ENCODE measurements at places on chromosomes 7 and 10.

- DNase-seq: no peak
Observed at GRCh38 chr7:33039257-33039902, 23.2 kb downstream of the NT5C3A start.

GRCh38 chr10:69516316-69516715 lies 56.9 kb downstream of the NEUROG3 start:
- no peak for DNase-seq

DNA sequence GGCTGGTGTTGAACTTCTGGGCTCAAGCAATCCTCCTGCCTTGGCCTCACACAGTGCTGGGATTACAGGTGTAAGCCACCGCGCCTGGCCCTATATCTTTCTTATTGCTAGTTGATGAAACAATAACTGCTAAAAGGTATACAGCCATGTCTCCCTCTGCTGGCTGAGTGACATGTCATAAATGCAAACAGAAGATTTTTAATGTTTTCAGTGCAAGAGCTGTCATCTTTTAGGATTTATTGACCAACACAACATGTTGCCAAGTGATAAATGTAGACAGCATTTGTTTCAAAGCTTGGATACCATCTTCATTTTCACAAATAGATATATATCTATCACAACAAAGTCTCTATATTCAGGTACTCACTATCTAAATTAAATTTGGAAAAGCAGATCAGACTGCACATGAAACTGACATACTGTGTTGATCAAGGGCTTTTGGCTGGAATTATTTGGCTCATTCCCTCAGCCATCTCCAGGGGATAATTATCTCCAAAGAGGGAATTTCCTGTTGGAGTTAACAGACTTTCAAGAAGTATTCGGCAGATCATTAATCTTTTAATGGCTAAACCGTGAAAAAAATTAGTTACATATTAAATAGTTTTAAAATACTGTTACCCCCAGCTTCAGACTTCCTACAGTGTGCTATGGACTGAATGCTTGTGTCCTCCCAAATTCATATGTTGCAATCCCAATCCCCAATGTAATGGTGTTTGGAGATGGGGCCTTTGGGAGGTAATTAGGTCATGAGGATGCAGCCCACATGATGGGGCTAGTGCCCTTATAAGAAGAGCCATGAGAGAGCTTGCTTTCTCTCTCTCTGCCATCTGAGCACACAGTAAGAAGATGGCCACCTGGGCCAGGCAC lies 41.3 kb upstream of the SRPK2 start:
- peak; percentile 12 for DNase-seq

- no peak for DNase-seq
Observed at GRCh38 chr10:58644311-58644710, 131.6 kb downstream of the BICC1 start.

DNA sequence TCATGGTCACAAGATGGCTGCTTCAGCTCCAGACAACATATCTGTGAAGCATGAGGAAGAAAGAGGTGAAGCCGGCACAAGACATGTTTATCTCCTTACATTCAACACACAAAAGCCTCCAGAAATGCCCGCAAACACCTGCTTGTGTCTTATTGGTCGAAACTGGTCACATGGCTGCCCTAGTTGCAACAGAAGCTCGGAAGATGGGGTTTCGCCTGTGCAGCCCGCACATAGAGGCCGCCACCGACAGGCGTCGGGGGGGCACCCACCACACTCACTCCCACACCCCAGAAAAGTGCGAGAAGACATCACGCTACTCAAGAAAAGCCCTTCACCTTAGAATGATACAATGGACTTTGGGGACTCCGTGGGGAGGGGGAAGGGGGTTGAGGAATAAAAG lies 63.0 kb upstream of the MGMT start:
- DNase-seq: no peak

GRCh38 chr7:138684340-138684739 lies 16.8 kb downstream of the SVOPL start:
- DNase-seq: no peak

DNA sequence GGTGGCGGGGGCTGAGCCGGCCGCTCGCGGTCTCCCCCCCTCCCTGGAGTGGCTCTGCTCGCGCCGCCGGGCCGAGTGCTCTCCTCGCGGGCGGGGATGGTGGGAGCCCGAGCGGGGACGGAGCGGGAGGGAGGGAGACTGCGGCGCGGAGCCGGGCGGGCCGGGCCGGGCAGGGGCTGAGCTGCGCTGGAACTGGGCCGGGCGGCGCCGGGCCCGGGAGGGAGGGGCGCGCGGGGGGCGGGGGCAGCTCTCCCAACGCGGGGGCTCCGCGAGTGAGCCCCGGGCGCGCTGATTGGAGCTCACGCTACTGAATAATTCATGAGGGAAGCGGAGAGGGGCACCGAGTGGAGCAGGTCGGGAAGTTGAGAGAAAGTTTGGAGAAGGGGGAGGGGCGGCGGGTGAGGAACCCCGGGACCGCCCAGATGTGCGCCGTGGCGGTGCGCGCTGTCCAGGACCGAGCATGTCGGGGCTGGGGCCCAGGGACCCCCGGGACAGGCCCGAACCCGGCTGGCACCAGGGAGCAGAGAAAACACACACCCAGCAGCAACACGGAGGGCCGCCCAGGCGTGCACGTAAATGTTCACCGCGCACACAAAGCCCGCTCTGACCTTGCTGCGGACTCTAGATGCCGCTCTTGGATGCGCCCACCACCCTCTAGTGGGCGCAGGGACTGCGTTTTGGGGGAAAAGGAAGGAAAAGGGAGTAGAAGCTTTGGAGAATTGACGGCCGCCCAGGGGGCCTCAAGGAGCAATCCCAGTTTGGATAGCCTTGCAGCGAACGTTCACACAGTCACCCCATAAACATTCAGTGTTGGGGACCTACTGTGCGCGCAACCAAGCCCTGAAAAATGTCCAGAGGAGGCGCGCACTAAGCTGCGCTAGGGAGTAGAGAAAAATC lies at the start of gene EPHB4:
Gene EPHB4, minus strand, starts transcription at position 194 of the 897 bp plus-strand sequence. CDS start 493 bp downstream, outside the sequence.
- DNase-seq: no peak

DNA sequence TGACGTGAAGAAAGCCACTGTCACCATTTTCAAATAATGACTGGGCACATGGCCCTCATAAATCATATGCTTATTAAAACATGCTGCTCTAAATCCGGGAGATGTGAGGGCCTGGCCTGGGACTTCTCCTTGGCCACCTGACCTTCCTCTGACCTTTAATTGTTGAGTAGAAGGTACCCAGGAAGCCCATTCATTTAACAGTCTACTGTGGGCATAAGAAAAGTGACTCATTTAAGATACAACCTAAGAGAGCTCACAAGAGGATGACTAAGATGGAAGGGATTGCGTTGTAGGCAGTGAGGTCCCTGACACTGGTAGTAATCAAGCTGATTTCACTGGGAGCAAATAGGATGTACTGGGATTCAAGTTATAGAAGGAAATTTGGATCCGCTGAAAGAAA lies 203.4 kb upstream of the GPR26 start:
- no peak for DNase-seq

GRCh38 chr10:117694190-117694589 lies 151.6 kb downstream of the EMX2 start:
- DNase-seq: no peak

DNA sequence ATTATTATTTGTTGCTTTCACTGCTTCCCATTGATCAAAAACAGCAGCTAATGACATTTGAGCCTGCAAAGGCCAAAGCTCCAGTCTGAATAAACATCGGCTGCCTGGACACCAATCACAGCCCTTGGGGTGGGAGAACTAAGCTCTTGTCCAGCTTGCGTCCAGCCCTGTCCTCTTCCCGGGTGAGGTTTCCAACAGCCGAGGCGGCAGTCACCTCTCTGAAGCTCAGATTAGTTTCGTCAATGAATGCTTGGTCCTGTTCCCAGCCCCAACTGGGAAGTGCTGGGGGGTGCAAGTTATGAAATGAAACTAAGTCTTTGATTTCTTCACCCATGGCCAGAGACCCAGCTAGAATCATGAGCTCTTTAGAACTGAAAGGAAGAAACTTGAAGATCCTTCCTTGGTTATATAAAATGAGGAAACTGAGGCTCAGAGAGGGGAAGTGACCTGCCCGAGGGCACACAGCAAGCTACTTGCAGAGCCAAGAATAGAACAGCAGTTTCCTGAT lies 114.0 kb upstream of the TCF7L2 start:
- no peak for DNase-seq

GRCh38 chr10:77283326-77283725 lies 354.3 kb downstream of the KCNMA1 start:
- no peak for DNase-seq

DNA sequence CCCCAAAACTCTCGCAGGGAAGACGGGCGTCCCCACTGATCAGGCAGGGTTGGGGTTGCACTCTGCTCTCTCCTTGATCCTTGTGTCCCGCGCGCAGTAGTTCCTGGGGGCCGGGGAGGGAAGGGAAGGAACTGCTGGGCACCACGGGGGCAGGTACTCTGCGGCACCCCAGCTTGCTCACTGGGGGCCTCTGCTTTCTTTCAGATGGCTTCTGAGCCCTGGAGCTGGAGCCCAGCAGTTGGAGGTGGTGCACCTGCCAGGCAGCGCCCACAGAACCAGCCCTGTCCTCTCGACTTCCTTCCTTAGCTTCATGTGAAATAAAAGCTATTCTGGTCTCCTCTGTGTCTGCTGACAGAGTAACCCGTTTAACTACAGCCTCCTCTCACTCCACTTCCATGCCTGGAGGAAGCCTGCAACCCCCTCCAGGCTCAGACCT lies 12.2 kb downstream of the PLAC9 start:
- no peak for DNase-seq

- no peak for DNase-seq
Observed at GRCh38 chr10:94103801-94104221, 110.1 kb downstream of the PLCE1 start.

DNA sequence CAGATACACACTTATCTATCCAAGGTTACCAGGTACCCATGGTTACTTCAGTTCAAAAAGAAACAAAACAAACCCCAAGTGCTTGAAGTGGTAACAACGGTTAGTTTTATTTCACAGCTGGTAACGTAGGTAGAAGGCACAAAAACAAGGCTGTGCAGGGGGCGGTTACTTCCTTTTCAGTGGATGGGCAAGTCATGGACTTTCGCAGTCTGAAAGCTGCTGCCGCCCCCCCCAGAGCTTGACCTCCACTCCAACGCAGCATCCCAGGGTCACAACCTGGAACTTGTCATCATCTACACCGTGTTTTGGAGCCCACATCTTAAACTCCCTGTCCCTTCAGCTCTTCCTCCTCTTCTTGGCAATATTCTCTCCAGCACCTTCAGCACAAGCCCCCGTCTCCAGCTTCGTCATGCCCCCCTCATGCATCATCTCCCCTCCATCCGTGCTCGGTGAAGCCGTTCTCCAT lies 181.2 kb upstream of the ITGB1 start:
- peak; percentile 20 for DNase-seq

GRCh38 chr10:63140077-63140476 lies 6.9 kb downstream of the NRBF2 start:
- DNase-seq: no peak
